ENCODE measurements at places on chromosomes 7 and 10.
A peak's percentile ranks its signal among the peaks of the same experiment; 100 is the strongest.

GRCh38 chr7:141076377-141076776, 2.5 kb downstream of the TMEM178B start:
- DNase-seq = no peak

DNA sequence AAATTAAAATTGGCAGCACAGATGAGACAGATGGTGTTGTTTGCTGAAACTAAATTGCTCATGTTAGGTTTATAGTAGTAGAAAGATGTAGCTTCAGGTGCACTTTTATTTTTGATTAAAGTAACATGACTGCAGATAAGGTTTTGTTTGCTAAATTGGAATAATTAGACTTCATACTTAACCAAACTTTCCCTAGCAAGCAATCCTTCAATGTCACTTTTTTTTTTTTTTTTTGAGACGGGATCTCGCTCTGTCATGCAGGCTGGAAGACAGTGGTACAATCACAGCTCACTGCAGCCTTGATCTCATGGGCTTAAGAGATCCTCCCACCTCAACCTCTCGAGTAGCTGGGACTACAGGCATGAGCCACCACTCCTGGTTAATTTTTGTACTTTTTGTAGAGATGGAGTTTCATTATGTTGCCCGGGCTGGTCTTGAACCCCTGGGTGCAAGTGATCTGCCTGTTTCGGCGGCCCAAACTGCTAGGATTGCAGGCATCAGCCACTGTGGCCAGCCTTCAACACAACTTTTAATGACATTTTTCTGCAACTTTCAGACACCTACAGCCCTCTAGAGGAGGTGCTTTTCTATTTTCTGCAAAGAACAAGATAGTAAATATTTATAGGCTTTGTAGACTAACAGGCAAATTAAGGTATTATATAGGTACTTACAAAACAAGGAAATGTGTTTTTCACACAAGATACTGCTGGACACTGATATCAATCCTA, 84.8 kb upstream of the CCNY start:
- no peak for DNase-seq

DNA sequence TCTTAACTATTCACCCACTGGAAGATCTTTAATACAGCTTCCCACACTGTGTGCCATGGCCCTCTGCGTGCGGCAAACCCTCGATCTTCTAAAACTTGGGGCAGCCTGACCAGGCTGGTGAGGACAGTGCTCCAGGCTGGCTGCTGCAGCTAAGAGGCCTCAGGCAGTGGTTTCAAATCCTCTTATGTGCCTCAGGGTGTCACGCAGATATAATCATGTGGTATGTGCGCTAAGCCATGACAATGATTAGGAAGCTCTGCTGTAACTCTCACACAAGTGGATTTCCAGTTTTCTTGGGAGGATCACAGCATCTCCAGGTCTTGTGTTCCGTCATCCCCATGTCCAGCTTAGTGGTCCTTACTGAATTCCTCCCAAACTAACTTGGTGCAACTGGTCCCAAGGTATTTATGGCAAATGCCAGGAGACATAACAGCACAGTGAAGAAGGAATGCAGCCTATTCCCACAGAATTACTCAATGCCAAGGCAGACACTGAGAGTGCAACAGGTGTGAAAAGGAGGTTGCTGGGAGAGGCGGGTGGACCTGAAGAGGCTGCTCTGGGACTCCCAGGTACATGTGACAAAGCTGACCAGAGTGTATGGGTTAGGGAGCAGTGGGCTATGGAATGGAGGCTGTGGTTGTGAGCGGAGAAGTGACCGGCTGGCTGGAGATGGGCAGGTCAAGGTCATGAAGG, 2.3 kb downstream of the HPS1 start:
- peak; percentile 29 for DNase-seq

- no peak for DNase-seq
Measured at GRCh38 chr10:90775351-90776028, 82.3 kb downstream of the HTR7 start.

- DNase-seq = no peak
Measured at GRCh38 chr10:5314840-5315239, 49.9 kb upstream of the UCN3 start.

Data from SJSA1 (cell line).